ENCODE measurements at places on chromosomes 1 and 21. TPM values are rescaled to one million over a fixed set of nuclear protein-coding genes. Genes with fewer than 3 reads are reported as not detected.

GRCh38 chr1:10108948-10109708, 76.4 kb downstream of the UBE4B start:
- ATAC-seq, result no peak

DNA sequence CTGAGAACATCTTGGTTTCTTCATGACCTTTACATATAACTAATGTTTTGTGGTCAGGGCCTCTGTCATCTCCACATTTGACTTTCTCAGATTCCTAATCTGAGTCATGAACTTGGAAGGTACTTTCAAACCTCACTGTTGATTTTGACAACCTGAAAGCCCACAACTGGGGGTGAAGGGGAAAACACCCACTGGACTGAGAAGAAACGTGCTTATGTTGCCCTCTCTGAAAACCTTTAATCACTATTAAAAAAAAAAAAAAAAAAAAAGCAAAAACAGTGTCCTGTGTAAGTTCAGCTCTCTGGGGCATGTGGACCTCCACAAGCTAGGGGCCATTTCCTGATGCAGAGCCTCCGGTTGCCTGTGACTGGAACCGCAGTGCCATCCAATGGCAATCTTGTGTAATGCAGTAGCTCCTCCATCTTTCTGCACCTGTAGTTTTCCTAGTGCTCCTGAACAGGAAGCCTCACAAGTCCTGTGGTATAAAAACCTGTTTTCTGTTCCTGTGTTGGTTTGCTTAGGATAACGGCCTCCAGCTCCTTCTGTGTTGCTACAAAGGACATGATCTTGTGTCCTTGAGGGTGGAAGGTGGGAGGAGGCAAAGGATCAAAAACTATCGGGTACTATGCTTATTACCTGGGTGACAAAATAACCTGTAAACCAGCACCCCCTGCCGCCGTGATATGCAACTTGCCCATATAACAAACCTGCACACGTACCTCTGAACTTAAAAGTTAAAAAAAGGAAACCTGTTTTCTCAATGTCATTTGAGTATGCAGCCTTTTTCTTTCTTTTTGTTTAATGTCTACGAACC, 124.5 kb downstream of the ZNF648 start:
- peak; percentile 68 for ATAC-seq

GRCh38 chr1:9402256-9402616, 109.5 kb downstream of the SPSB1 start:
- no peak for ATAC-seq

DNA sequence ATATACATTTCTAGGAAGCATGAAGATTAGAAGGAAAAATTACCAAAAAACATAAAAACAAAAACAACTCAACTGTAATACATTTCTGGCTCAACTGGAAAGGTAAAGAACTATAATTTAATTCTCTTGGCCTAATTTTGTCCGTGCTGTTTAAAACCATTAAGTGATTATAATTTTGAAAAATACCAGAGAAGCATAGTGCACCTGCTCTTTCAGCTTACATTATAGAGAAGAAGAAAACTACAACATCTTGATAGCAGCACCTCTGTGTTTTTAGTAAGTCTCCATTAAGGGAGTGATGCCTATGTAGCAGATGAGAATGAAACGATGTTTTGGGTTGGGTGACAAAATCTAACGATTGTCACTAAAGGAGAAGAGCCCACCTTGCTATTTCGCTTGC, 19.3 kb upstream of the MAN1A2 start:
- ATAC-seq, result no peak

DMBX1 gene
- total RNA-seq, result 0.26 TPM

Data from motor neuron (in vitro differentiated cells).